ENCODE measurements at places on chromosomes 6 and 20.

DNA sequence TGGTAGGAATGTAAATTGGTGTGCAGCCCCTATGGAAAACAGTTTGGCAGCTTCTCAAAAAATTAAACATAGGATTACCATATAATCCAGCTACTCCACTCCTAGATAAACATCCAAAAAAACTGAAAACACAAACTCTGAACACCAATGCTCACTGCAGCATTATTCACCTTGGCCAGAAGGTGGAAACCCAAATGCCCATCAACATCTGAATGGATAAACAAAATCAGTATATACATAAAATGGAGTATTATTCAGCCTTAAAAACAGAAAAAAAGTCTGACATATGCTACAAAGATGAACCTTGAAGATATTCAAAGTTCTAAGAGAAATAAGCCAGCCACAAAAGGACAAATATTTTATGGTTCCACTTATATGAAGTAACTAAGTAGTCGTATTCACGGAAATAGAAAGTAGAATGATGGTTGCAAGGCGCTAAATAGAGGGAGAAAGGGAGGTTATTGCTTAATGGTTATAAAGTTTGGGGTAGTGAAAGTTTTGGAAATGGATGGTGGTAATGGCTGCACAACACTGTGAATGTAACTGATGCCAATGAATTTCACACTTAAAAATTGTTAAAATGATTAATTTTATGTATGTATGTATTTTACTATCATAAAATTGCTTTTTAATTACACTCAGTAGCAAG lies 4.0 kb downstream of the PHF10 start:
- DNase-seq: no peak

GRCh38 chr6:170006071-170006899 lies 254.9 kb downstream of the ERMARD start:
- no peak for DNase-seq

DNA sequence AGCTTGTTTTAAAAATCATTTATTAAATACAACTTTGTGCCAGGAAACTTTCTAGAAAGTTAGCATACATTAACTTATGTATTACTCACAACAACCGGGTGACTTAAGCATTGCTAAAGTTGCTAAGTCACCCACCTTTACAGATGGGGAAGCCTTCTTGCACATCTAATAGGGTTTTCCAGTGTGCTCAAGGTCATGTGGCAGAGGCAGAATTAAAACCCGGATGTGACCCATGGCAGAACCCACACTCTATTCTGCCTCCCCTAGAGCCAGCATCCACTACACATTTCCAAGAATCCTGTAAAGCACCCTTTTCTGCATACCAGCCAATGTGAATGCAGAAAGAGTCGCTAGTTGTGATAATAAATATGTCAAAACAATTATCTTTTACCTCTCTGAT lies 13.4 kb downstream of the LINC00237 start:
- no peak for DNase-seq

- DNase-seq: peak; percentile 67
Measured at GRCh38 chr20:37534401-37535157, 6.9 kb upstream of the BLCAP start.

GRCh38 chr6:168666699-168667427 lies 225.9 kb downstream of the SMOC2 start:
- DNase-seq: peak; percentile 52

- DNase-seq: no peak
Measured at GRCh38 chr20:45067087-45067486, 33.8 kb downstream of the KCNS1 start.

DNA sequence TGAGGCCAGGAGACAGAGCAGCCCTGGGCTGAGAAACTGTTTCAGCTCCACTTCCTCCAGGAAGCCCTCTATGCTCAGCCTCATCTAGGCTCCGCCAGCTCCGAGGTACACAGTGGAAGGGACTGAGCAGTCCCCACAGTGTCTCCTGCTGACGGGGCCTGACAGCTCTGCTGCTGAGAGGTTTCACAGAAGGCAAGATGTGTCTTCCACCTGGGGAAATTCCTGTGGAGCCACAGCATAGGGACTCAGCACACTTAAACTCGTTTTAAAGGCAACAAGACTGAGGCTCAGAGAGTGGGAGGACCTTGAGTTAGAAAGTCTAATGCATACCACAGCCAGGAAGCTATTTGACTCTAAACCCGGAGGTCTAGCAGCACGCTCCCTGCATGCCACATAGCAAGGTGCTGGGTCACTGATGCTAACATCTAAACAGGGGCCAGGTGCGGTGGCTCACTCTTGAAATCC lies 6.8 kb downstream of the ADA start:
- no peak for DNase-seq

DNA sequence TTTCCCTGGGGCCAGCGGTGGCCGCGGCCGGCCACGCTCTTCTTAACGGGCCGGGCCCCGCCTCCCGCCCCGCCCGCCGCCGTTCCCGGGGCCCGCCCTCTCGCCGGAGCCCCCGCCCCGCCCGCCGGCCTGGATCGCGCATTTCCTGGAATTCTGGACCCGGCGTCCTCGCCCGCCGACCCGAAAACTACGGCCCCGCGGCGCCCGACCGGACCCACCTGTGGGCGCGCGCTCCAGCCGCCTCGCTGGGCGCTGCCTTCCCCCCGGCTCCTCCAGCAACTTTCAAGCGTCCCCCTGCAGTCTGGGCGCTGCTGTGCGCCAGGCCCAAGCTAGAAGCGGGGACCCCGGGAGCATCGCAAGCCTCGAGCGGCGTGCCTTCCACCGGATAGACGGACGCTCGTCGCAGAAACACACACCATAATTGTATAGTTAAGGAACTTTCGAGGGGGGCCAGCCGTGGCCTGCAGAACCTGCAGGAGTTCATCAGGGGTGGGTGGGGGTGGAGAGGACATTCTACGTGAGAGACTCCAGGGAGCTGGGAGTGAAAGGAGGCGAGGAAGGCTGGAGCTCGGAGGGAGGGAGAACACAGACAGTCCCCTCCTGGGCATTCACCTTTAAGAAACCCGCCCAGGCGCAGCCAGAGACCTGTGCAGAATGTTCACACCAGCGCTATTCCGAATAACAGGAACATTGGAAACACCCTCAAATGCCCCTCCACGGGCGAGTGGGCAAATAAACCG lies at the start of gene ADA:
Gene ADA (minus strand): TSS at position 16 of the 740 bp plus-strand sequence. CDS start 92 bp downstream, outside the sequence.
- peak; percentile 94 for DNase-seq

- no peak for DNase-seq
Measured at GRCh38 chr6:42374018-42374669, 77.6 kb downstream of the TRERF1 start.

GRCh38 chr20:44435630-44436335 lies 39.9 kb upstream of the TTPAL start:
- no peak for DNase-seq

DNA sequence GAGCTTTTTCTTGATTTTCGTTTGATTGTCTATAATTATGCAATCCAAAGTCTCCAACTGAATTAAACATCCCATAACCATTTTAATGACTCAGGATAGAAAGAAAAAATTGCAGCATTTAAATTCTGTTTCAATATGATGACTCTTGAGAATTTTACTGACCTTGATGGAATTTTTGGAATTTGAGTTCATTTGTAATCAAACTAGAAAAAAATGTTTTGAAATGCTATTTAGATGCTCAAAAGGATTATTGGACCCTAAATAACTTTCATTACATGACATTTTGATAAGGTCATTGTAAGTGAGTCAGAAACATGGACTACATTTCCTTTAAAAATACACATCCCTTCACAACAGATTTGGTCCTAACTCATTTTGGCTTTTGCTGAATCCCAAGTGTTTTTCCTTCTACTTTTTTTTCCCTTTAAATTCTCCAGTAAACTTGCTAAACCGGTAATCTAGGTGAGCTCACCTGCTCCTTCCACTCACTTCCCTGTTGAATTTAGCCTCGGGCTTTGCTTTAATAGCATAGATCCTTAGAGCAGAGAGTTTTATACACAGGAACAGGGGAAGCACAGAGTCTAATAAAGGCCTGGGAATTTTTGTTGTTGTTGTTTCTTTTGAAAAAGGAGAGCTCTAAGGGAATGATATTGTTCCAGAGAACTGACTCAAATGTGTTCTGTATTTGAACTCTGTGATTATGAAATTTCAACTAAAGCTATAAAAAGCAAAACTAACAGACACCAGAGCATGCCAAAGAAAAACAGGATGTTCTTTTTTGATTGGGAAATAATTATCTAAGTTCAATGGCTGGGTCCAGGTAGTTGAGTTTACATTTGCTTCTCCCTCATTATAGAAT lies 1088.2 kb upstream of the CITED2 start:
- DNase-seq: no peak

Data from H7 (cell line).